Activated CD4-positive, alpha-beta T cell treated with anti-CD3 and anti-CD28 coated beads for 24 hours (primary cell): ENCODE measurements at places on chromosomes 3 and 15.

- DNase-seq, result no peak
Measured at GRCh38 chr15:96583671-96584070, 253.2 kb downstream of the NR2F2 start.

DNA sequence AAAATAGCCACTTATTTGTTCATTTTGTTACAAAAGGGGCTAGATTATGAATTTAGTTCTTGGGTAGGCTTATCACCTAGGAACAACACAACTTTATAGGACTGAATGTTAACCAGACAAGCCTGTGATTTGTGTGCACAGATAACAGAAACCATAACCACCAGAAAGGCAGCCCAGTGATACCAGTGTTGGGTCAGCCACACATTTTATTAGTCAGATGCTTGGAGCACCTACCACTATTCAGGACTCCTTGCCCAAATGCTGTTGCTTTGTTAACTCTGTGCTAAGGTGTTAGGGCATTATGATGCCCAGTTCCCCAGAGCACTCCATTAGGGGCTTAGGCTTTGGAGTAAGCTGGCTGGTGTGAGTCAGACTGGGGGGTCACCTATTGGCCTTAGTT, 22.5 kb downstream of the PLCL2 start:
- DNase-seq, result no peak

DNA sequence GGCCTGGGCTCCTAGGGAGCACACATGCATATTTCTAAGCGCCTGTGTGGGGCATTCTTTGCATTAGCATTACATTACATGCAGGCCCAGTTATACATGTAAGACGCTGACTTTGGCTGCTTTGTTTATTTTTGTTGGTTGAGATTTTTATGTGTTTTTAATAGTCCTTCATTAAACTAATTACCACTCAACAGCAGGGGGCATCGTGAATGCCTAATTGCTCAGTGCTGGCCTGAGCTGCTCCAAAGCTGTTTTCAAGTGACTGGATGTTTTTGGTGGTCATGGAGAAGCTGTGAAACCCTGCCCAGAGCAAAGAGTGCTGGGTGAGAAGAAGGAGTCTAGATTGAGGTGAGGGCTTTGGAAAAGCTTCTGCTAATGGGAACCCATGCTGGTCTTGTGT, 41.5 kb downstream of the GPD1L start:
- DNase-seq, result no peak

DNA sequence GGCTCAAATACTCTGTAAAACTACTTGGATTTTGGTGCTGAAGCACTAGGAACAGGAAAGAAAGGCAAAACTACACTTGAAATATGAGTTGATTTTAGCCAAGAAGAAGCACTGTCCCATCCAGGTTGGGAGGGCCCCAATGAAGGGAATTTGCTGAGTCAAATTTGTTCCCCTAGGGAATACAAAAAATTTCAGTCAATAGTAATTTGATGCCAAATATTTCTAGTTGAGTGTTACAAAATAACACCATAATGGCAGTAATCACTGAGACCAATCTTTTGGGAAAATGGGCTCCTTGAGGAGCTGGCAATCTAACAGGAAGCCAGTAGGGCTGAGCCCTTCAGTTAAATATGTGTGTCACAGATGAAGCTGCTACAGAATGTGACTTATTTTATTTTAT, 896.9 kb downstream of the DIPK2A start:
- DNase-seq, result no peak

DNA sequence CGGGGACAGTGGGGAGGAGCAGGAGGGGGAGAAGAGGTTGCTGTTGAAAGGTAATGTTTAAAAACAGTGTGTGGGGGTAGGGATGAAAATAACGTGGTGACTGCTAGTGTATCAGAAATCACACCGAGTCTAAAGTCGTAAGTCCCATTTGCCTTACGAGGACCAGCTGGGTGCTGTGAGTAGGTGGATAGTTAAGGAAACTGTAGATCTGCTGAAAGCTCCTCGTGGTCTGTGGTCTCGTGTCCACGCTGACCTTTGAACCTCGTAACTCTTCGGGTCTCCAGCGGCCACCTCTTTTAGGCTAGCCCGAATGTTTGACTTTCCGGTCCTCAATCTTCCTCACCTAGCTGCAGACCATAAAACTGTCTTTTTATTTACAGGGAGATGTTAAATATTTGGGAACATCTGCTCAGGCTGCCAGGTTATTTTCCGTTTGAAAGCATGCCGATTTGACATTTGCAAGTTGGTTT, 29.3 kb upstream of the ST3GAL6 start:
- DNase-seq, result no peak

DNA sequence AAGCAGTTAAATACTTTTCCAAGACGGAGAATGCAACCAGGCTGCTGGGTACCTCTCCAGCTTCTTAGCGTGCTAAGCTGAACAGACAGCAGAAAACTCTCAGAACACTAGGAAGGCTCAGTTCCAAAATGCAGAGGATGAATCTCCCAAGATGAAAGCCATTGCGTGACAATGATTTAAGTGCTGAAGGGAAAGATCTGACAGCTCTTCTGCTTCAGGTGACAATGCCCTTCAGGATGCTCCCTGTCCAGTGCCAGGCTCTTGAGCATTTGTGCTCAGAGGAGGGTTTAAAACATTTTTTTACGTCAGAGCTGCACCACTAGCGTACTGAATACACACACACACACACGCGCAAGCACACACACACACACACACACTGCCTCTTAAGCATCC, 26.3 kb downstream of the ARHGEF3 start:
- DNase-seq, result no peak

GRCh38 chr3:32675650-32676049, 9.3 kb upstream of the CNOT10 start:
- no peak for DNase-seq

DNA sequence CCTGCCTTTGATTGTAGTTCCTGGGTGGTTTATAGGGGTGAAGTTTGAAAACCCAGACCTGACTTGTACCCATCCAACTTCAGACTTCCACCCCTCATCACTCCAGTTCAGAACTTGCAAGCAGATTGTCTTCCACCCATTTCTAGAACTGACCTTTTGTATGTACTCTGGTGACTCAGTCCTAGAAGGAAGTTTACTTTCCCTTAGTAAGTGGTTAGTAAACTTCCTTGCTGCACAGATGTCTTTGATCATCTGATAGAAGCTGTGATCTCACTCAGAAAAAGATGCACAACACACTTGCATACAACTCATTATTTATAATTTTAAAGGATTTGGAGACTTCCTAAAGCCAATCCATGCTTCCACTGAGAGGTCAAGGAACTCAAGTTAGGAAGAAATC, 368.0 kb downstream of the MFSD1 start:
- no peak for DNase-seq

DNA sequence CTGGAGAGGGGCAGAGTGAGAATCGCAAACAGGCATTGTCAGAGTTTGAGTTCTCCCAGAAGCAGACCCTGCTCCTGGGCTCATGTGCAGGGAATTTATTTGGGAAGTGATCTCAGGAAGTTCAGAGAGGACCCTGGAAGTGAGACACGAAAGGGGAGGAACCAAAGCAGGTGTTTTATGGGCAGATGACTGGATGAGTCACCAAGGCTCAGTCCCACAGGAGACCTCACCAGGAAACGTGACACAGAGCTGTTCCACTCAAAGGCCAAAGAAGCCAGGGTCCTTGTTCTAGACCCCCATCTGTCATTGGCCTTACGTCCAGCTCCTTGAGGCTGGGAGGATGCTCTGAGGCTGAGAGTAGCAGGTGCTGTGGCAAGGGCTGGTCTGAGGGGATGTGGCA, 43.4 kb upstream of the SEC22A start:
- DNase-seq, result no peak

- DNase-seq, result no peak
Measured at GRCh38 chr3:183532620-183533411, 22.7 kb downstream of the KLHL6 start.

DNA sequence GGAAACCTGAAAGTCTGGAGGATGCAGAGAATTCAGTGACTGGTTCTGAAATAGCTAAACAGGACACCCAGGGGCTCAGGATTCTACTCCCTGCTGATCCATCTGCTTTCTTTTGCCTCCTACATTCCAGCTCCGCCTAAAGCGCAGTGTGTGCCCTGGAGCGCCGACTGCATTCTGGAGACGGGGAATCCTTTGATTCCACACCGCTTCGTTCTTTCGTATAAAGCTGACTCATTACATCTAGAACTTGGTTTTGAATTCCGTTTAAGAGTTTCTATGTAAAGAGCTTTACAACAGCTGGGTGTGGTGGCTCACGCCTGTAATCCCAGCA, 61.8 kb downstream of the SENP2 start:
- DNase-seq, result no peak

DNA sequence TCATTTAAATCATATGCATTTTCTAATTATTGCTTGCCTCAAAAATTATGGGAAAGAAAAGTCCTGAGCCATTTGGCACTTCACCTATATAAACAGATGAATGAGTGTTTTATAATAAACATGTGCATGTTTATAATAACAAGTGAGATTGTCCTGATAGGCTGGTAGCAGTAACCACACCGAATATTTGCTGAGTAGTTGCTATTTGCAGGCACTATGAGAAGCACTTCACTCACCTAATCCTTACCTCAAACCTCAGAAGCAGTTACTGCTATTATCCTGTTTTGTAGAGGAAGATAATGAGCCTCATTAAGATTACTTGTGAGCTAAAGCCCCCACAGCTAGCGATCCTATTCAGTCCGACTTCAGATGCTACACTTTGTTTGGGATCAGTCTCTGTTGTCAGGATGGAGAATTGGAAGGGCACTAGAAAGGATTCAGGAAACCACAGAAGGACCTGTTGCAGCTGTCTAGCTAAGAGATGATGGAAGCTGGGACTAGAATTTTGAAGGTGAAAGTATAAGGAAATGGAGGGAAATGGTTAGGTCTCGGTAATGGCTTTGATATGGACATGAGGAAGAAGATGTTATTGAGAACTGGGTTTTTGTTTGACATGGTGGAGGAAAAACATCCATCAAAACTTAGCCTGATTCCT, 28.4 kb upstream of the MAGI1 start:
- DNase-seq, result no peak

GRCh38 chr3:187269486-187269885, 22.1 kb downstream of the MASP1 start:
- no peak for DNase-seq

DNA sequence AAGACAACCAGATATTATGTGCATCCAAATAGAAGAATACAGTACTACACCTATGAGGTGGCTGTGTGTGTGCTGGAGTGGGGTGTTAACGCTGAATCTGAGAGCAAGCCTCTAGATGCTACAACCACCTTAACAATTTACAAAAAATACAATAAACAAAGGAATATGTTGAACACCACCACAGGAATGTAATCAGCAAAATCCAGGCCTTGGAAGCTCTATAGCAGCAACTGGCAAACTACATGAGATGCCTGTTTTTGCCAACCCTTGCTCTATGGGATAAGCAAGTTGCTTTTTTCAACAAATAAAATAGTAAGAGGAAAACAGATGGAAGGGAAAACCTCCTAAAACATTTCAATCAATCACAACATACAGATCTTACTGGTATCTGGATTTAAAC, 23.9 kb downstream of the SLTM start:
- DNase-seq, result no peak

GRCh38 chr3:134985864-134986715, 191.0 kb downstream of the EPHB1 start:
- DNase-seq, result no peak
